Neural progenitor cell (in vitro differentiated cells): ENCODE measurements at places on chromosomes 6 and 20. TPM values are rescaled to one million over a fixed set of nuclear protein-coding genes. Genes with fewer than 3 reads are reported as not detected.

GRCh38 chr6:79650950-79651349 is 19.8 kb downstream of the SH3BGRL2 start:
- no peak overlapping the region for H3K27ac ChIP-seq
- H3K4me3 ChIP-seq = no peak overlapping the region
- no peaks in the 10 kb centered on the region for H3K27me3 ChIP-seq
- no peaks in the 10 kb centered on the region for H3K36me3 ChIP-seq

DNA sequence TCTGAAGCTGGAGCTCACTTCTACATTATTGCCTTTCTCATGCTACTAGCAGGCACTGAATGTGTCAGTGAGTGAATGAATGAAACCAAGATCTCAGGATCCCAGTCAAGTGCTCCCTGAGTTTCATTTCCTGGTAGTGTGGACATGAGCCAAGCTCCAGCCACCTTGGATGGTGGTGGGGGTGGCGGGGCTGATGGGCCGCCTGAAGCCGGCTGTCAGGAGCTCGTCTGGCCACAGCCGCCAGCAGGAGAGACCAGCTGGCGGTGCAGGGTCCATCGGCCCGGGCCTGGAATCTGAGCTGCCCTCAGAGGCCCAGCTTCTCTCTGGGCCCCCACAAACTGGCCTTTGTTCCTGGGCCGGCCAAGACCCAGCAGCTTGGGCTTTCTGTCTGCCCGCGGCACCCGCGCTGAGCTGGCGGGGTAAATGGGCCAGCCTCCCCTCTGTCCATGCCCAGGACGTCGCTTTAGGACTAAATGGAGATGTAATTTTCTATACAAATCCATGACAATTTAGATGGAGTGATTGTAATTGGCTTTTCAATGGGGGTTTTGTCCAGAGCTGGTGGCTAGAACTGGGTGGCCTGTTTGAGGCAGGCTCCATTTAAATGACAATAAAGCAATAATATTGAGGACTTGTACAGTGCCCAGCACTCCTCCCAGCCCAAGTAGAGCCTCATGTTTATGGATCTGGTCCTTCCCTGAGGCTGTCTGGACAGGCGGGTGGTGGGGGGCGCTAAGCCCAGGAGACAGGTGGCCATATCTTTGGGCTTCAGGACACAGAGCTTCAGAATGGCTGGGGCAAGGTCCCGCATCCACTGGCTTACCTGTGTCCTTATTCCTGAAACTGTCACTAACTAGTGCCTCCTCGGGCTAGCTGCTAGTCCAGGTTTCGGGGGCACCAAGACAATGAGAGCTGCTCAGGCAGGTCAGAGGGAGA is 43.5 kb downstream of the NOL4L start:
- H3K27ac ChIP-seq = no peak overlapping the region
- DNase-seq = peak; percentile 59
- H3K36me3 ChIP-seq = no peaks in the 10 kb centered on the region
- H3K27me3 ChIP-seq = peaks cover 33% of the 10 kb centered on the region

DNA sequence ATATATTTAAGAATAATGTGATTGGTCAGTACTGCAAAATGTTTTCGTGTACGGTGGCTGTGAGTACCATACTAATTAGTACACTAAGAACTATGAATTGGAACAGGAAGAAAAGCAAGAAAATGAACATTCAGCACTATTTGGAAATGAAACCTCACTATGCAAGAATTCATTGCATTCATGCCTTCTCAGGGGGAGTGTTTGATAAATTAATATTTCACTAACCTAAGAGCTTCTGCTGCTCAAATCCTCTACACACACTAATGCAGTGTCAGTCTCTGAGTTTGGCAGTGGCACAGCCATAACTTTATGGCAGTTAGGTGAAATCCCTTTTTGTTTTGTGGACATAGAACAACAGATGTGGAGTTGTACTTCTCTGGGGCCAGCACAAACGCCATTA is 60.1 kb downstream of the SLC16A10 start:
- peaks cover 9% of the 10 kb centered on the region for H3K4me1 ChIP-seq
- no peak overlapping the region for H3K4me3 ChIP-seq
- no peaks in the 10 kb centered on the region for H3K36me3 ChIP-seq
- DNase-seq = no peak
- no peaks in the 10 kb centered on the region for H3K27me3 ChIP-seq

DNA sequence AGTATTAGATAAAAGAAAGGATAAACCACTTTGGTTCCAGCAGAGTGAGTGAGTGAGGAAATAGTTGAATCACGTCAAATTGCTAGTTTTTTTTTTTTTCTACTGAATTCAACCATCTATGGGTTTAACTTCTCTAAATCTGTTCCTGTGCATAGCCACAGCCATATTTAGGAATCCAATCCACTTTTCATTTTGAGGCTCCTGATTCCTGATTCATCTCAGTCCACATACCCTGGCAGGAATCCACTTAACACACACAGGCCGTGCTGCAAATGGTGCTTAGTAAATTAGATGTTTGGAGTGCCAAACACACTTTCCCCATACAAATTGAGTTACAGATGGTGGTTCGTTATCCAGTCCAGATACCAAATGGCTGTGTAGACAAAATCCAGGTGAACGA is 220.3 kb downstream of the ALDH8A1 start:
- H3K4me1 ChIP-seq = no peaks in the 10 kb centered on the region
- no peaks in the 10 kb centered on the region for H3K36me3 ChIP-seq
- H3K27ac ChIP-seq = no peak overlapping the region
- no peak overlapping the region for H3K4me3 ChIP-seq
- no peak for DNase-seq

- H3K4me3 ChIP-seq = no peak overlapping the region
- H3K27ac ChIP-seq = no peak overlapping the region
- H3K4me1 ChIP-seq = no peaks in the 10 kb centered on the region
- DNase-seq = no peak
- no peaks in the 10 kb centered on the region for H3K27me3 ChIP-seq
These were observed 23.3 kb downstream of the BAG2 start for GRCh38 chr6:57195457-57195856.

- no peak overlapping the region for H3K4me3 ChIP-seq
- no peak overlapping the region for H3K27ac ChIP-seq
- no peak for DNase-seq
These were observed 45.2 kb downstream of the KIF16B start for GRCh38 chr20:16528078-16528477.

DNA sequence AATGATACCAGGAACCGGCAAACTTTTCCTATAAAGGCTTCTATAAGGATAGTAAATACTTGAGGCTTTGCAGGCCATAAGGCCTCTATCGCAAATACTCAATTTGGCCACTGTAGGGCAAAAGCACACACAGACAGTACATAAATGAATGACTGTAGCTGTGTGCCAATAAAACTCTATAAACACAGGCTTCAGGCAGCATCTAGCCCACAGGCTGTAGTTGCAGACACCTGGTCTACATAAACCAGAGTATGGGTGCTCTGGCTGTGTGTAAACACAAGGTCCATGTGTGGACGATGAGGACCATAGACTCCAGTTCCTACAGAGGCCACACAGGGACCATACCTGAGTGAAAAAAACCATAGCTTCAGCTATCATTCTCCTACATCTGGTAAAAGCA is 52.2 kb downstream of the ZMYND8 start:
- no peak overlapping the region for H3K4me3 ChIP-seq
- DNase-seq = no peak
- H3K27me3 ChIP-seq = no peaks in the 10 kb centered on the region
- H3K27ac ChIP-seq = peak overlapping the region; percentile 46
- no peaks in the 10 kb centered on the region for H3K36me3 ChIP-seq

DNA sequence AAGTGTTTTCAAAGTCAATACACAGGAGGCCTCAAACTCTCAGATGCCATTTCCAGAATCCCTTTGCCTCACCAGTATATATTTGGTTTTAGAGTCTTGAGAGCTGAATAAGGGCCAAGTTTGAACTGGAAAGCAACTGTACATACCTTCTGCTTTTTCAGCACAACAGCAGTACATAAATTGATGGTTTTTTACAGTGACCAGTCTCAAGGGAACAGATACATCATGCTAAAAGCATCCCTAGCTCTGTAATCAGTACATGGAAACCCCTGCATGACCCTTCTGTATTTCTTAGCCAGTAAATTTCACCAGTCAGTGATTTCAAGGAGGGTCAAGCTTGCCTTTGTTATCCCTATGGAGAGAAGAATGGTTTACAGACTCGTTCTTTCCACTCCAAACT is 40.6 kb upstream of the ECHDC1 start:
- peaks cover 14% of the 10 kb centered on the region for H3K4me1 ChIP-seq
- H3K36me3 ChIP-seq = no peaks in the 10 kb centered on the region
- no peak overlapping the region for H3K27ac ChIP-seq
- no peaks in the 10 kb centered on the region for H3K27me3 ChIP-seq
- DNase-seq = no peak

GRCh38 chr20:4025125-4025524 is 9.8 kb upstream of the RNF24 start:
- peaks cover 18% of the 10 kb centered on the region for H3K4me1 ChIP-seq
- H3K27ac ChIP-seq = no peak overlapping the region
- no peak overlapping the region for H3K4me3 ChIP-seq
- H3K27me3 ChIP-seq = peaks cover 82% of the 10 kb centered on the region
- DNase-seq = no peak

Gene ADAM33
- 7.0 and 18.9 TPM in 2 replicates for total RNA-seq
